Bone marrow (tissue), 2 donors: ENCODE measurements at places on chromosomes 5 and 9.
A peak's percentile ranks its signal among the peaks of the same experiment; 100 is the strongest.

DNA sequence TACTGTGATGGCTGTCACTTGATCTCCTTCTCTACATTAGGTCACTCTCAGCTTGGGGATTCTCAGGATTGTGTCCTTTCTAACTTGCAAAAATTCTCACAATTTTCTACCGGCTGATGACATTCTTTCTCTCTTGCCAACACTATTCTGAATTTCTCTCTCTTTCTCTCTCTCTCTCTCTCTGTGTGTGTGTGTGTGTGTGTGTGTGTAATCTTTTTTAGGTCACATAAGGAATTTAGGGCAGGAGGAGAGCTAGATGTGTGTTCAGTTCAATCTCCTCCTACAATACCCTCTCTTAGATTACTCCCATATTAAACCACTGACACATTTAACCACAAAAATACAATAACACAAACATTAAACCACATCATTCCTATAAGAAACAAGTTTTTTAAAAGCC is 242.3 kb upstream of the NREP start:
- no peak for DNase-seq

GRCh38 chr9:87379300-87379699 is 118.4 kb upstream of the DAPK1 start:
- DNase-seq = no peak

- DNase-seq = peak; percentile 99
These were observed 173.9 kb downstream of the WDR70 start for GRCh38 chr5:37552770-37553719.

- DNase-seq = no peak
These were observed 280.2 kb upstream of the CLINT1 start for GRCh38 chr5:158139161-158139560.
